Germinal center (tissue), 1 donor: ENCODE measurements at places on chromosomes 1 and 21.
A peak's percentile ranks its signal among the peaks of the same experiment; 100 is the strongest.

- DNase-seq: no peak
Observed at GRCh38 chr21:27813750-27814149, 846.9 kb upstream of the ADAMTS5 start.

DNA sequence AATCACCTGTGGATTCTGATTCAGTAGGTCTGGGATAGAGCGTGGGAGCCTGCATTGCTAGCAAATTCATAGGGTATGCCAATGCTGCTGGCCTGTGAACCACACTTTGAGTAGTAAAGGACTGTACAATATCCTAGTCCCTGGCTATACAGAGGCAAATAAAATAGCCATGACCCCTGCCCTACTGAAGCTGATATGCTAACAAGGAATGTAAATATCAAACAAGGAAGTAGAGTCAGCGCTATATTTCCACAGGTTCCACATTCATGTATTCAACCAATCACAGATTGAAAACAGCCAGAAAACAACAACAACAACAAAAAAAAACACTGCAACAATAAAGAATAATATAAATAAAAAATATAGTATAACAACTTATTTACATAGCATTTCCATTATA lies 77.8 kb downstream of the TM2D1 start:
- no peak for DNase-seq

- no peak for DNase-seq
Observed at GRCh38 chr1:112247961-112248360, 148.1 kb upstream of the CTTNBP2NL start.

GRCh38 chr1:208634346-208635140 lies 390.4 kb upstream of the PLXNA2 start:
- DNase-seq: no peak

- peak; percentile 89 for DNase-seq
Observed at GRCh38 chr1:31762726-31763670, 1.1 kb downstream of the ADGRB2 start.

- no peak for DNase-seq
Observed at GRCh38 chr21:16085421-16085820, 355.6 kb downstream of the USP25 start.

DNA sequence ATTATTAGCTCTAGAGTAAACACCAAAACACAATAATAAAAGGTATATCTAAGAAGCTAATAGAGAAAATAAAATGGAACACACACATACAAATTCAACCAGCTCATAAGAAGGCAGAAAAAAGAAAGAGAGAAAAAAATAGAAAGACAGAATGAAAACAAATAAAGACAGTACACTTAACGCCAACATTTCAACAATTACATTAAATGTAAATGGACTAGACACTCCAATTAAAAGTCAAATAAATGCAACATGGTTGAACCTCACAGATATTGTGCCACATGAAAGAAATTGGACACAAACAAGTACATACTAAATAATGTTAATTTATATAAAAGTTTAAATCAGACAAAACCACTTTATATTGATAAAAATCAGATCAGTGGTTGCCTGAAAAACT lies 56.0 kb downstream of the SLC44A5 start:
- DNase-seq: no peak

- DNase-seq: no peak
Observed at GRCh38 chr1:12441414-12442105, 176.4 kb downstream of the DHRS3 start.

- no peak for DNase-seq
Observed at GRCh38 chr1:183147735-183148134, 38.3 kb upstream of the LAMC2 start.

GRCh38 chr1:219304227-219305226 lies 130.8 kb downstream of the LYPLAL1 start:
- no peak for DNase-seq

DNA sequence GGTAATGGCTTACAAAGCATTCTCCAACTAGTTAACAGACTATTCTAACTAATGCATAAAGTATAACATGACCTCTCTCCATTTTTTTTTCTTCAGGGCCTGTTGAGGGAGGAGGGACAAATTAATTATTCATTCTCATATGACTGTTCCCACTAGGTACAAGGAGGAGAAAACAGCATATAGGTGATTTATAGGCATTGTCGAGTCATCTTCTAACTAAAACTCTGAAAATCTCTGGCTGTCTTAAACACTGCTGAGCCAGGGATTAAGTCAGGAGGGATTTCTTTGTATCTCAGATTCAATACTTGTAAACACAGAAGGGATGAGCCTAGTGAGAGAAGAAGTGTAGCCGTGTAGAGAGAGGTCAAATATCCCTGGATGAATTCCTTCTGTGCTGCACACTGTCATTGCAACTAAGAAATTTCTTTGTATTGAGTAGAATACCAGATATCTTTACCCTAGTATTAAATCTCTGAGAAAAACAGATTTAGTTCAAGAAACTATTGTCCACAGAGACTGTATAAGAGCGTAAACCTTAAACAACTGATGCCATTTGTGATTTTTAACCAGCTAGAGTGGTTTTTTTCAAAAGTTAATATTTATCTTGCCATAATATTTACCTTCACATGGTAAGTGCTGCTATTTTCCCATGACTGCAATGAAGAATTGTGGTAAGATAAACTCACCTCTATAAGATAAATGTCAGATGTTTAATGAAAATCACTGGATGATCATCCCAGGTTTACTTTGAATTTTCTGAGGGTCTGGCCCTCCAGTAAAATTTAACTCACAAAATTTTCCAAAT lies 465.3 kb downstream of the RWDD3 start:
- DNase-seq: no peak

DNA sequence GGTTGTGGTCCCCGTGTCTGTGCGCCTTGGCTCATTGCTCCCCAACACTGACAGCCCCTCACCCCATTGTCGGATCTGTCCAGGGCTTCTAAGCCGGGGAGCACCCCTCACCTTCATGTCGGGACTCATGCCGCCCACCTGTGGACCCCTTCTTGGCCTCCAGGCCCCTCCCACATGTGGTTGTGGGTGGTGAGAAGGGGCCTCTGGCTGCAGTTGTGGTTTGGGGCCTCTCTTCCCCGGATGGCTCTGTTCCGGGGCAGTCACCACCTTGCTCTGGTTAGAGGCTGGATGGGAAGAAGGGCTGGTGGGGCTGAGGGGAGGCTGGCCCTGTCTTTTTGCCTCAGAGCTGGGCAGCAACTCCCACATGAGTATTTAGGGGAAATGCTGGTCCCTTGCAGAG lies 158.6 kb upstream of the C1orf174 start:
- no peak for DNase-seq

DNA sequence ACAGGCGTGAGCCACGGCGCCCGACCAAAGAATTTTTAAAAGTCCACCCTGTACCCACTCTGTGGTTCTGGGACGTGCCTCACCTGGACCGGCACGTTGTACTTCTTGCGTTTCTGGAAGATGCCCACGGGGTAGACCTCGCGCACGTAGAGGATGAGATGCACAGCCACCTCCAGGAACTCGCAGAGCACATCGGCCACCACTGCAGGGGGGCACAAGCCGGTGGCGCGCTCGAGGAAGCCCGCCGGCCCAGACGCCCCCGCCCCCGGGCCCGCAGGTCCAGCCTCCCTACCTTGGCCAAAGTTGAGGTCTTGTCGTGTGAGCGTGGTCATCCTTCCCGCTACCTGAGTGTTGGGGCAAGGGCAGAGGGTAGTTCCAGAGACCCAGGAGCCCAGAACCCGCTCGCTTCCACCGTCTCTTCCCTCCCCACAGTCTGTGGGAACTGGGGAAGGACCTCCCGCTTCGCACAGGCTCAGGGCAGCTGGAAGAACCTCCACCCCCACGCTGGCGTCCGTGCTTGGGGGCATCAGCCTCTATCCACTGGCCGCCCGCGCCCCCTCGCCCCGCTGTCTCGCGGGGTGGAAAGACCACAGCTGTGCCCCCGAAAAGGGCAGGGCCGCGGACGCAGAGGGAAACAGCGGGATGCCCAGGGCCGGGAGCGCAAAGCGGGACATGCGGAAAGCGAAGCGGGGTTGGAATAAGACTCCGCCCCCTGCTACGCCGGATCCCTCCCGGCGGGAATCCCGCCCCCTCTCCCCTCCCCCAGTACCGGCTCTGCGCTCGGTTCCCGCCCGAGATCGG lies 478 bp downstream of the MAD2L2 start:
- no peak for DNase-seq

DNA sequence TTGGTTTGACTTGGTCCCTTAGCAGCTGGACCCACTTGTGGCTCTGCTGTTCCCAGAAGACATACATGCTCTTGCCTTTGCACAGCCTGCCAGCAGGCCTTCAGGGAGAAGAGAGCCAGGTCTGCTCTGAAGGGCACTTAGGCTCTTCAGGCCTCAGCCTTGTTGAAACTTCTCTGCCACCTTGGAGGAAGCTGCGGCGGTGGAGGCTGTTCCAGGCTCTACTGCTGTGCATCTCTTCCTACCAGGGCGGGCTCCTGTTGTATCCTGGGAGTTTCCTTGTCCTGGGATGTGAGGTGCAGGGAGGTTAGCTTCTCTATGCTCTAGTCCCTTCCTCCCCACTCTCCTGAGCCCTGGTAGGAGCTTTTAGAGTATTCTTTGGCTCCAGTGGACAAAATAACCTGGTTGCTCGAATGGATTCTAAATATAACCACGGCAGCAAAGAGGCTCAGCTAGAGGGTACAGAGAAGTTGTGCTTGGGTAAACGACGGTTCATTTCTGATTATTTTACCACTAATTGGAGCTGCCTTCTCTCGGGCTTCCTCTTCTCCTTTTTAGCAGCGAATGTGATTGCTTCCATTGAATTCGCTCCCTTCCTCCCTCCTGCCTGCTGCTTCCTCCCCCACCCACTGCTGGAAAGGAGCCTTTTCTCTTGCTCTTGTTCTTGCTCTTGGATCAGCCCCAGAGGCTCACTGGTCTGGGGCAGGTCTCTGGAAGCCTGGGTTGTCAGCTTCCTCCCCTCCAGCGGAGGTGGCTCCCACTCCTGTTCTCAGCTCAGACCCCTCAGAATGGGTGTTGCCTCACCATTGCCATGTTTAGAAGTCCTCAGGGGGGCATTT lies 126.6 kb upstream of the CACNA1E start:
- DNase-seq: no peak

- DNase-seq: no peak
Observed at GRCh38 chr1:208105756-208106155, 138.4 kb downstream of the PLXNA2 start.

DNA sequence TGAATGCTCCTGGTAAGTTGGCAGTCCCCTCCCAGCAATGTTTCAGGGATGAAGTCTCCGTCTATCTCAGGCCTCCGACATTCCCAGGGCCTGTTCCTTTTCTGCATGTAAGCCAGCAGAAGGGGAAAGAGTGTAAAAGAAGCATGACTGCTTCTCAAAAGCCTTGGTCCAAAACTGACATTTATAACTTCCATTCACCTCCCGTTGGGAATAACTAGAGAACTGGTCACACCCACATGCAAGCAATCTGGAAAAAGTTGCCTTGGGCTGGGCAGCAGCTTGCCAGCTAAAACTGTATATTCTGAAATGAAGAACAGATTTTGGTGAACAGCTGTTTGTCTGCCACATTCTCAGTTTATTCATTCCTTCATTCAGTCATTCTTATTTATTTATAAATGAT lies 24.2 kb upstream of the NPL start:
- no peak for DNase-seq

- DNase-seq: no peak
Observed at GRCh38 chr1:206696812-206697585, 12.3 kb downstream of the MAPKAPK2 start.

- no peak for DNase-seq
Observed at GRCh38 chr1:245256528-245256927, 101.7 kb downstream of the KIF26B start.

- no peak for DNase-seq
Observed at GRCh38 chr21:44994695-44995342, 55.0 kb downstream of the SLX9 start.

DNA sequence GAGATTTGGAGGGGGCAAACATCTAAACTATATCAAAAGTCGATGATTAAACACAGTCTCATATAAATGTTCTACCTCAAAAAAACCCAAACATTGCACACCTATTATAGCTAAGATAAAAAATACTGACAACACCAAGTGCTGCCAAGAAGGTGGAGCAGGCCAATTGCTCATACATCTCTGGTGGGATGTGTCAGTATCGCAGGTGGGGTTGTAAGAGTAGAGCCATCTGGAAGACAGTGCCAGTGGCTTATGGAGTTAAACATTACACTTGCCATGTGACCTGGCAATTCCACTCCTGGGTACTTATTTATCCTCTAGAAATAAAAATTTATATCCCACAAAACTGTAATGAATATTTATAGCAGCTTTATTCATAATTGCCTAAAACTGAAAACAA lies 213.4 kb downstream of the DISC1 start:
- no peak for DNase-seq

DNA sequence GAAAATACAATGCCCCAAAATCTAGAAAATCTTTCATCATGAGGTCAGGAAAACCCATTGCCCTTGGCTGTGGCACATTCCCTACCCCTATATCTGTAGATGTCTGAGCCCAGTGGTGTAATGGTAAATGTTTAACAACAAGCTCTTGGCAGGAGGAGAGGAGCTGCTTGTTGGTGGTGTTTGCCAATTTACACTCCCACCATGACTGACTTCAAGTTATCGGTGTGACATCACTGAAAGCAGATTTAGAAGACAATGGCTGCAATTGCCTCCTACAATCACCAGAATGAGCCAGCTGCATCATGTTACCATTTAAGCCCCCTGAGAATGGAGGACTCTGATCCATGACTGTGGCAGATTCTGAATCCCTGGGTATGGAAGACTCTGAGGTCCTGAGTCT lies 70.9 kb downstream of the SDC3 start:
- no peak for DNase-seq

DNA sequence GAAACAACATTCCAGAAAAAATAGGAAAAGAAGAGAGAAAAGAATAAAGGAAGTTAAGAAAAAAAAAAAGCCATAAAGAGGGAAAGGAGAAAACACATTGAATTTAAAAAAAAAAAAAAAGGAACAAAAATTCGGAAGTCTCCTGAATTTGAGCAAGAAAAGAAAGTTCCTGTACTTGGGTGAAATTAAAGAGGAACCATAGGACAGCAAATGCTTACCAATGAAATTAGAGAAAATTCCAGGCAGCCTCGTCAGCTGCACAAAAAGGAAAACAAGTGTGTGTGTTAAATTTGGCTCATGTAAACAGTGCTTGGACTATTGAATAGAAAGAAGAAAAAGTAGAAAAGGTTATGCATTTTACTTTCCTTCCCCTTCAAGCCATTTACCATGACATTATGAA lies 4.9 kb downstream of the IL12RB2 start:
- no peak for DNase-seq

- no peak for DNase-seq
Observed at GRCh38 chr1:1969505-1969900, 34.1 kb downstream of the CFAP74 start.

- DNase-seq: no peak
Observed at GRCh38 chr1:171345536-171345935, 31.6 kb downstream of the FMO4 start.

DNA sequence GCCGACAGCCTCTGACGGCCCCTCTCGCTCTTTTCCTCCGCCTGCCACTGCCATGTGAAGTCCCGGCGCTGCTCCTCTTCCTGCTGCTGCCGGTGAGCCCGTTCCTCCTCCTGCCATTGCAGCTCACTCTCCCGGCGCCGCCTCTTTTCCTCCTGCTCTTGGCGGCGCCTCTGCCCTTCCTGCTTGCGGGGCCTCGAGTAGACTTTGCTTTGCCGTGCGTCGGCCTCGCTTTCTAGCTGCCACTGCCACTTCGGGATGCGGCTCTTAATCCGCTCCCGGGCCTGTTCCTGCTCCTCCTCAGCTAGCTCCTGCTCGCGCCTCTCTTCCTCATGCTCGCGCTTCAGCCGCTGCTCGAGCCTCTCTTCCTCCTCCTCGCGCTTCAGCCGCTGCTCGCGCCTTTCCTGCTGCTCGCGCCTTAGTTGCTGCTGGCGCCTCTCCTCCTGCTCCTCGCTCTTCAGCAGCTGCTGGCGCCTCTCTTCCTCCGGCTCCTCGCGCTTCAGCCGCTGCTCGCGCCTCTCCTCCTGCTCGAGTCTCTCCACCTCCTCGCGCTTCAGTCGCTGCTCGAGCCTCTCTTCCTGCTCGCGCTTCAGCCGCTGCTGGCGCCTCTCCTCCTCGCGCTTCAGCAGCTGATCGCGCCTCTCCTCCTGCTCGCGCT lies 4.3 kb downstream of the TCHH start:
- peak; percentile 26 for DNase-seq
